MM.1S (cell line): ENCODE measurements at places on chromosomes 3 and 15.

- DNase-seq, result no peak
Measured at GRCh38 chr15:31280046-31280830, 46.4 kb upstream of the KLF13 start.

- no peak for DNase-seq
Measured at GRCh38 chr3:180402471-180403073, 199.4 kb upstream of the TTC14 start.

- DNase-seq, result no peak
Measured at GRCh38 chr3:192887701-192888100, 30.0 kb downstream of the MB21D2 start.

- DNase-seq, result no peak
Measured at GRCh38 chr3:132880986-132881385, 157.2 kb upstream of the TMEM108 start.

DNA sequence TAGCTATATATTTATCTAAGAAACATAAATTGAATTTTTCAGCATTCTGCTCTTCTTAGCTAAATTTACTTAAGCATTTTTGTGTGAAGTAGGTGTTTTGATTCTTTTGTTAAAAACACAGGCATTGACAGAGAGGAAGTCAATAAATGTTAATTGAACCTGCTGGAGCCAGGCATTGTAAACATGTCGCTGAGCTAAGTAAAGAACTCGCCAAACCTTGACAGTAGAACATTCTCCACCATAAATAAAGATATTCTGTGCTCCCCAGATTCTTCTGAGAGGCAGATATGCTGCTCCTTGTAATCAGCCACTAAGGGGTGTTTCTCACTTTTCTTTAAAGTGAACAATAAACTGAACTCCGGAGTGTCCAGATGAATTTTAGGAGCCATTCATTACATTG is 38.4 kb downstream of the SYNM start:
- no peak for DNase-seq

DNA sequence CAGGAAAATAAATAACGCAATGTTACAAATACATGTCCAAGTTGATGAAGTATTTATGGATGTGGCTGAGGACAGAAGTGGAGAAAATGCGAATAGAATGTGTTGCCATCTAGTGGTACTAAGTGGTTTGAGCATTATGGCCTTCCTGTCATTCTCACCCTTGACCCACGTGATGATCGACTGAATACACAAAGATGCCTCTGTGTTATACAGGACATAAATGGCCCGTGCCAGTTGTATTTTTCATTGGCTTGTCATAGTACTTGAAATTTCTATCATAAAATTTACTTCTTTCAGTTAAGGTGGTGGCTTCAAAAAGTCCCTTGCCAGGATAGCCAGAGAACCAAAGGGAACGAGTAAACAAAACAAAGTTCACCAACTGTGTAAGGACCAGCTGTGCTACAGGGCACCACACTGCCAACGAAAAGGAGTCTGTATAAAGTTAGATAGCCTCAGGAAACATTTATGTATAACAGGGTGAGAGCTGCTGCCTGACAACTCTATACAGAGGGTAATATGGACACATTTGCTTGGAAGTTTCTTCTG is 103.7 kb downstream of the MYH15 start:
- DNase-seq, result peak; percentile 76

- no peak for DNase-seq
Measured at GRCh38 chr3:131739211-131739610, 236.4 kb upstream of the MRPL3 start.

DNA sequence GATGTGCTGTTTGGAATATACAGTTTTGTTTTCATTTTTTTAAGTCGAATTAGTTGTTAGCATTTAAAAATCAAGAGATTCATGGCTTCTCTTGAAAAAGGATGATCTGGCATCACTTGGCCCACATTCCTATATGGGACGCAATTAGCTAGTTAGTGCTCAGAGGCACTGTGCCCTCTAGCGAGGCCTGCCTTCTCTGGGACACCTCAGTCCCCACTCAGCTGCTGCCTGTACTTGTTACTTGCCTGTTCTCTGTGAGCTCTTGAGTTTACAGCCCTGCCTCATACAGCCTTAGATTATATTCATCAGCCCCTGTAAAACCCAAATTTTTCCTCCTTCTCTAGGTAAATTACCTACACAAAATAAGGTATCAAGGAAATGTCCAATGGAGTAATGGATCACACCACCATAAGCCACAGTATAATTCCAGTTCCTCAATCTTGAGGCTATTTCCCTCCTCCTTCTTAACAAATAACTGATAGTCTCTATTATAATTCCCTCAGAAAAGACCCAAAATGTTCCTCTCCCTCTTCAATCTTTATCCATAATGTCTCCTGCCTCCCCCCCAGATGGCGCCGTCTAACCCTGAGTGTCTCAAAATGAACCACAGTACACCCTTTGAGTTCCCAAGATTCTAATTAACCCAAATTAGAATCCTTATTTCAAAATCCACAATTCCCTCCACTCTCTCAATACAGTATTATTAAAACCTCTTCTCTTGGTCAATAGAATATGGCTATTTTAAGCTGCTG is 2.7 kb downstream of the ZMAT3 start:
- no peak for DNase-seq

DNA sequence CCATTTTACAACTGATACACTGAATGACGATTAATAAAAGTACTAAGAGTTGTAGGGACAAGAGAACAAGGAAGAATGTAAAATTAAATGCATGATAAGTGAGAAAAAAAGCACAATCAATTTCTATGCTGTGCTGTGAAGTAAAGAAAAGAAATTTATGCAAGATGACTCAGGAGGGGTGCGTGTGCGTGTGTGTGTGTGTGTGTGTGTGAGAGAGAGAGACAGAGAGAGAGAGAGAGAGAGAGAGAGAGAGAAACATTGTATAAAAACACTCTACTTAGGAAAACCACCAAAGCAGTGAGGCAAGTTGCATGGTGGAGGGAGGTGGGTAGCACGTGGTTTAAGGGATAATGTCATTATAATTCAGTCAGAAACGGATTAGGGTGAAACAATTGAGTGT is 580.8 kb upstream of the ALCAM start:
- DNase-seq, result no peak
